H1 (cell line): ENCODE measurements at places on chromosomes 1 and 21.
A peak's percentile ranks its signal among the peaks of the same experiment; 100 is the strongest.

GRCh38 chr1:117572546-117572945 is 33.3 kb upstream of the TENT5C start:
- no peak for DNase-seq

GRCh38 chr1:162873671-162874666 is 13.0 kb upstream of the CCDC190 start:
- no peak for DNase-seq

- DNase-seq, result no peak
These were observed 114.5 kb downstream of the NUF2 start for GRCh38 chr1:163436140-163436812.

GRCh38 chr21:32426066-32426465 is 13.6 kb downstream of the EVA1C start:
- DNase-seq, result no peak

DNA sequence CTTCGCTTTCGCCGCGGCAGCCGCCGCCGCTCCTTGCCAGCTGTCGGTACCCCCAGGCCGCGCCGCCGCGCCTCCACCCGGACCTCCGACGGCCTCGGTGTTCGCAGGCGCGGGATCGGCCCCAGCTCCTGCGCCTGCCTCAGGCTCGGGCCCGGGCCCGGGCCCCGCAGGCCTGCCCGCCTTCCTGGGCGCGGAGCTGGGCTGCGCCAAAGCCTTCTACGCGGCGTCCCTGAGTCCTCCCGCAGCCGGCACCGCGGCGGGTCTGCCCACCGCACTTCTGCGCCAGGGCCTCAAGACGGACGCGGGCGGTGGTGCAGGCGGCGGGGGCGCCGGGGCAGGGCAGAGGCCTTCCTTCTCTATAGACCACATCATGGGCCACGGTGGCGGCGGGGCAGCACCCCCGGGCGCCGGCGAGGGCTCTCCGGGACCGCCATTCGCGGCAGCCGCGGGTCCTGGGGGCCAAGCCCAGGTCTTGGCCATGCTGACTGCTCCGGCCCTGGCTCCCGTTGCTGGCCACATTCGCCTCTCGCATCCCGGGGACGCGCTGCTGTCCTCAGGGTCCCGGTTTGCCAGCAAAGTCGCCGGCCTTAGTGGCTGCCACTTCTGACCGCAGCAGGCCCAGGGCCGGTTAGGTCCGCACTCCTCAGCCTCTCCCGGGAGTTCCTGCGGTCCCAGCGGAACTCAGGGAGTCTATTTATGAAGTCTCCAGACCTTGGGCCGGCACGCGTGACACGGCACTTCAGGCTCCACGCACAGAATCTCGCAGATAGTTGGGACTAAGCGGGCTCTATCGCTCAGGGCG is 1.4 kb downstream of the FOXD2 start:
- DNase-seq, result peak; percentile 69

DNA sequence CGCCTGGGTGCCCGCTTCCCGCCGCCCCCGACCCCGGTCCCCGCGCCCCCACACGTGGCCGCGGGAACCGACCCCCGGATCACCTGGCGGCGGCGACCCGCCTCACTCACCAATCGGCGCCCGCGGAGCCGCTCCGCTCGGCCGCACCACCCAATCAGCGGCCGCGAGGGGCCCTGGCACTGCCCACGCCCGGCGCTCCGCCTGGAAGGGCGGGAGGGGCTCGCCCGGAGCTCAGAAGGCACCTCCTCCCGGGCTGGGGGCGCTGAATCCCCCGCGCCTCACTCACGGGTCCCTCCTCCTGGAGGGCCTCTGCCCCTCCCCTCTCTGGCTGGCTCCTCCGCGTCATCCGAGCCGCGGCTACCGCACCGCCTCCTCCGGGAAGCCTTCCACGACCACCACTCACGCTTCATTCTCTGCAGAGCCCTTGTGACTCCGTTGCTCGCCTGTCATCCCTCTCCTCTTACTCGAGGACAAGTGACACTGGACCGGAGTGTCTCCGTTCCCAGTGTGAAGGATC is 374 bp downstream of the SH2D5 start:
- peak; percentile 56 for DNase-seq

GRCh38 chr1:116465845-116466685 is 93.0 kb downstream of the ATP1A1 start:
- no peak for DNase-seq

- DNase-seq, result no peak
These were observed 7.7 kb downstream of the P3H1 start for GRCh38 chr1:42759114-42759513.

- peak; percentile 64 for DNase-seq
These were observed 3.9 kb upstream of the PRKCZ start for GRCh38 chr1:2046174-2046917.

GRCh38 chr1:170470121-170470520 is 61.8 kb upstream of the GORAB start:
- DNase-seq, result no peak

GRCh38 chr1:182658055-182658454 is 26.3 kb downstream of the RGS8 start:
- no peak for DNase-seq

DNA sequence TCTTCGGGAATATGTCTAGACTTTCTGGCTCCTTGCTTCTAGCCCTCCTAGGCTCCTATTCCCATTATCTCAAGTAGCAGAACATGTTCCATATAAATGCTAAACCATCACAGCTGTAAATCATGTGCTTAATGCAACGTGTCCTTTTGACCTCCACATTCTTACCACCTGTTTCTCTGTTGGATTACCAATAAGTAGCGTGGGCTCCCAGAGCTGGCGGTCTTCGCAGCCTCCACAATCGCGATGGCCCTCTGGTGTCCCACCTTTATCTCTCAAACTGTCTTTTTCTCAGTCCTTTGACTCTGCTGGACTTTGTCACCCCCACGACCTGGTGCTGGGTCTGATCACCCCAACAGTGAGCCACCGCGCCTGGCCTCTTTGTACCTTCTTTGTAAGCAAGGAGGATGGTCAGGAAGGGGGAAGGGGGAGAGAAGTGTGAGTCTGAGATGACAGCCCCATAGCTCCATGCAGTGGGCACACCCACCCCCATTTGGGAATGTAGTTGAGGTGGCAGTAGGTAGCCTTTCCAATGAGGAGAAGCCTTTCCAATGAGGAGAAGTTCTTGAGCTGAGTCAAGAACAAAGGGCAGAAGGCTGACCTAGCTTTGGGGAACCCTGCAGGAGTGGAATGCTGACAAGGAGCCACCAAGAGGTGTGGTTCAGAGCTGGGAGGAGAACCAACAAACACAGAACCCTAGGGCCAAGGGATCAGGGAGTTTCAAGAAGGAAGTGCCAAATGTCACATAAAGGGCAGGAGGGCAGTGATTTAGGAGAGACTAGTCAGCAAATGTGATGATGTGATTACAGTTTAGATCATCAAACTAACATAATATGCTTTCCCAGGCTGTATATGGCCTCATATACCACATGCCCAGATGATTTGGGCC is 14.2 kb downstream of the TRAF5 start:
- no peak for DNase-seq

DNA sequence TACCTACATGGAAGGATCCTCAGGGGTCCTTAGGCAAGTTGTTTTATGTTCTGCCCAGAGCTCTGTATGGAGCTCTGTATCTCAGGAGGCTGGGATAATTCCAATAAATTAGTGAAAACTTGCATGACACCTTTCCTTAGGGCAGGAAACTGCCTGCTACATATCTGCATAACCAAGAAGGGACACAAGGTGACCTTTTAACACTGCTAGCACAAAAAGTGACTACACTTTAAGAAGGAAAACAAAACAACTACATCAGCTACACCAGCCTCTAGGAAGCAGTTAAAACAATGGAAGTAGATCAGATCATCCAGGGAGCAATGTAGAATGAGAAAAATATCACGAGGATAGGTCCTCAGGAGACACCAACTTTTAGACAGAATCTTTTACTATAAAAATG is 93.9 kb downstream of the TNFSF18 start:
- no peak for DNase-seq

- DNase-seq, result no peak
These were observed 50.3 kb downstream of the POFUT2 start for GRCh38 chr21:45237401-45237800.

DNA sequence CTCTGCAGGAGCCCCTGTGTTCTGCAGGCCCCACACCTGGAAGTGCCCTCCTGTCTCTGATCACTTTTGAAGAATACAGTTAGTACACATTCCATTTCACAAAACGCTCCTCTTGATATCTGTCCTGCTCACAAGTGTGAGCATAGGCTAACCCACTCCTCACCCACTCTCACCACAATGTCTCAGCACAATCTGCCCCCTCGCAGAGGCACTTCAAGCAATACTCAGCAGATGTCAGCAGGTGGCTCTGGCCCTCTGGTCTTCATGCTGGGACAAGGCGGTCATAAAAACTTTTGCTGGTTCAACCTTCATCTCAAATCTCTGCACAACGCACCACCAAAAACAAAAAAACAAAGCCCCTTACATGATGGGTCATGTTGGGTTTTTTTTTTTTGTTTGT is 671.2 kb downstream of the MATN1 start:
- DNase-seq, result no peak

DNA sequence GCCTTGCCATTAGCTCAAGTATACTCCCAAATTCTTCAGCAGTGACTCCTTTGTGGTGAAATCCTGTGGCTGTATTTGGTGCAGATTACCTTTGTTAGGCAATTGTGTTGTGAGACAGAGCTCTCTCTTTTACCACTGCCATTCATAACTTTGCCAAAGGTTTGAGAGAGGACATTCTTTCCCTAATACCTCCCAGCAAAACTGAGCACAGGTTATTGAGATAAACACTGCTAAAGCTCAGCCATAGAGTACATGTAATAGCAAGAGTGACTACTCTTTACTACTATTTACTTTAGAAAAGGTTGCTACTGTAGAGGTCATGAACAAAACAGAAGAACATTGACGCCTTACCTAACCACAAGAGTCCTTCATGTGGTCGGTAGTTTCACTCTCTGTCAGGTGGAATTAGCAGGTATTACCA is 514.0 kb upstream of the ADAMTS5 start:
- DNase-seq, result no peak

DNA sequence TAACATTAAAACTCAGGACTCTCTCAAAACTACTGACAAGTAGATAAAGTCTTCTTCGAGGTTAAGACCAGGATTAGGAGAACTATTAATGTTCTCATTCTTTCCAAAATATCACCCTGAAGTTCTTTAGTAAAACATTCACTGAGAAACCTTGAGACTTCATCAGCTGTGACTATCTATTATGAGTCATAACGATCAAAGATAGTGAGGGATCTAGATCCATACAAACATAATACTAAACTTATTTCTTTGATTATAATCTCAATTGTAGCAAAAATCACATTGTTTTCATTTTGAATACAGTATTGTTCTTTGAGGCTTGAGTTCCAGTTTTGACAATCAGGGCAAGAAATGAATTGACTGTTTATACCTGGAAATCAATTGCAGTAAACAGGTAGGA is 11.1 kb downstream of the PYHIN1 start:
- no peak for DNase-seq

DNA sequence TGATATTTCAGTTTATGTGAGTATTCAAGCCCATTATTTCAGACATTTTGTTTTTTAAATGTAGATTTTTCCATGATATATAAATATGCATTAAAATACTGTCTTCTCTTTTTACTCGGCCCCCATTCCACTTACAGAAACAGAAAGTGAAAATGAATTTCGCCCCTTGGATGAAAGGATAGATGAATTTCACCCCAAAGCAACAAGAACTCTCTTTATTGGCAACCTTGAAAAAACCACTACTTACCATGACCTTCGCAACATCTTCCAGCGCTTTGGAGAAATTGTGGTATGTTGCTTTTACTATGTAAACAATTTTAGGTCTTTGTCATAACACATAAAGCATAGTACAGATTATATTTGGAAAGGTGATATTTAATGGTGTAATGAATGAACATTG is 59.9 kb downstream of the ZBTB17 start:
- no peak for DNase-seq

GRCh38 chr1:9292361-9293240 is at the start of gene SPSB1:
SPSB1 (plus strand) TSS chr1:9292894; CDS start chr1:9355892, 62,998 bp downstream.
- DNase-seq, result no peak

- DNase-seq, result no peak
These were observed 42.6 kb upstream of the CTPS1 start for GRCh38 chr1:40936931-40937339.

DNA sequence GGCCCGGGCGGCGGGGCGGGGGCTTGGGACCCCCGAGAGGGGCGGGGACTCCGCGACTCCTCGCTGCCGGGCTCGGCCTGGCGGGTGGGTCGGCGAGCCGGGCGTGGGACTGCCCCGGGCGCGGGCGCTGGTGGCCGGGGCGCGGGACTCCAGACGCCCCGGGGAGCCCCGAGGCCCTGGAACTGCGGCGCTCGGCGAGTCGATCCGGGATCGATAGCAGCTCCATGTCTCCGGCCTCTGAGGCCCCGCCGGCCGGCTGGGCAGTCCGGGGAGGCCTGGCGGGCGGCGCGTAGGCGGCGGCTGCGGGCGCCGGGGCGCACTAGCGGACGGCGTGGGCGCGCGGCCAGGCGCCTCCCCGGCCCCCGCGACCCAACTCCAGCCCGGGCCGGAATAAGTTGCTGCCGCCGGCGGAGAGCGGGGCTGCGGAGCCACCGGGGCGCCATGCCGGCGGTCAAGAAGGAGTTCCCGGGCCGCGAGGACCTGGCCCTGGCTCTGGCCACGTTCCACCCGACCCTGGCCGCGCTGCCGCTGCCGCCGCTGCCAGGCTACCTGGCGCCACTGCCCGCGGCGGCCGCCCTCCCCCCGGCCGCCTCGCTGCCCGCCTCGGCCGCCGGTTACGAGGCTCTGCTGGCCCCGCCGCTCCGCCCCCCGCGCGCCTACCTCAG is 400 bp downstream of the SAMD11 start:
- DNase-seq, result no peak

- peak; percentile 78 for DNase-seq
These were observed 1.2 kb downstream of the AK5 start for GRCh38 chr1:77282866-77283539.

DNA sequence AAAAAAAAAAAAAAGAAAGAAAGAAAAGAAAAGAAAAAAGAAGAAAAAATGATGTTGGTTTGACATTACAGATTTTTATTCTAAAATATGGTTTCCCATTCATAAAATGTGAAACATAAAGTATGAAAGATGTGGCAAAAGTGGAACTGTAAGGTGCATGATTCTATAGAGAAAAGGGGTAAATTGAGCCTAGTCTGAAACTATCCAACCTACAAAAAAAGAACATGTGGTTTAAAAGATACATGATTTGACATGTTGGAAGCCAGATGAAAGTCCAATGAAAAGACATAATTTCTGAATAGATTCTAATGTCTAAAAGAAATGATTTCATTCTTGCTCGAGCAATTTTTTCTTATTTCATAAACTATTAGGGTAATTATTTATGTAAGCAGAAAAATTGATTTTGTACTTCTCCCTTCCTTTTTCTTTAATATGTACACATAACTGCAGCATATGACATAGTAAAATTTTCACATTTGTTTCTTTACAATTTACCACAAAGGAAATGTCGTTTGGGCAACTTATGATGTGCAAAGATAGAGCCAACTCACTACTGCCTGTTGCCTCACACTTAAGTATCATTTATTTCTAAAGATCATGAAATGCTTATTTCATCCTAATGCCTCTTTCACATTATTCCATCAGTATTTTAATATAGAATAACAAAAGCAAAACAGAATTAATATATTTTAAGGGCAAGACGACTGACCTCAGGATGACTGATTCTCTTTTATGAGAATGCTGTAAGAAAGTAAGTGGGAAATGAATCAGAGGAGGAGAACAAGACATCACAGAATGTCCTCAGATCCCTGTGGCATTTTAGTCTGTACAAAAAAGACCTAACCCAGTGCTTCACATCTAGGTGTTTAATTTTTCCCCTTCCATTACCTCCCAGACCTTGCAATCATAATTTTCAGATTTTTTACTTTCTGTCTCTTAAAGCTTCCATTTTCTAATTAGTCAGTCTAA is 165.8 kb upstream of the HMCN1 start:
- no peak for DNase-seq
